ENCODE measurements at places on chromosomes 2 and 18.

GRCh38 chr2:12819103-12819475 is 102.4 kb downstream of the TRIB2 start:
- no peak for DNase-seq

GRCh38 chr18:30175621-30176225 is 866.8 kb downstream of the DSC3 start:
- no peak for DNase-seq

DNA sequence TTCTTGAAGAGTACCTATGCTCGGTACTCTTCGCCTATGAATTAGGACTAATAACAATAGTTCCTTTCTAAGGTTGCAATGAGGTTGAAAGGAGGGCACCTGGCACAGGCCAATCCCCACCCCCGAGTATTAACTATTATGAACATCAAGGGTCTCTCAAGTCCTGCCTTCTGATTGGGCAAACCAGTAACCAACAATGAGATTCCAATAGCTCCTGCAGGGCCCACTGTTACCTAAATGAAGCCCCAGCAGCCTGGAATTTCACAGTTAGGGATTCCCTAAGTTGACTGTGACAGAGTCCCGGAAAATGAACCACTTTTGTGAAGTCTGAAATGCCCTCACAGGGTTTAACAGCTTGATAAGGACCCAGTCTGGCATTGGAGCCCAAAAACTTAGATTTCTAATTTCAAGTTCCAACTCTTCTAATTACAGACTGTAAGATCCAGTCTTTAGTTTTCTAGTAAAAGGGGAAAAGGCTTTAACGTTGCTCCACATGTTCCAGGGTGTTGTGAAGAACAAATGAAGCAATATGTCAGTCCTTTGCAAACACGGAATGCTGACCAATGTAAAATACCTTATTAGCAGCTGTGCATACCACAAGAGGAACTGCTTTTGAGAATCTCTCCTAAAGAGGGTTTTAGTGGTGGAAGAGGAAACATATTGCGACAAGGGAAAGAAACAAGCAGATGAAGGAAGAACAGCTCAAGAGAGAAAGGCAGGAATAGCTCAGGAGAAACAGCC is 277.7 kb upstream of the MAP2 start:
- no peak for DNase-seq

DNA sequence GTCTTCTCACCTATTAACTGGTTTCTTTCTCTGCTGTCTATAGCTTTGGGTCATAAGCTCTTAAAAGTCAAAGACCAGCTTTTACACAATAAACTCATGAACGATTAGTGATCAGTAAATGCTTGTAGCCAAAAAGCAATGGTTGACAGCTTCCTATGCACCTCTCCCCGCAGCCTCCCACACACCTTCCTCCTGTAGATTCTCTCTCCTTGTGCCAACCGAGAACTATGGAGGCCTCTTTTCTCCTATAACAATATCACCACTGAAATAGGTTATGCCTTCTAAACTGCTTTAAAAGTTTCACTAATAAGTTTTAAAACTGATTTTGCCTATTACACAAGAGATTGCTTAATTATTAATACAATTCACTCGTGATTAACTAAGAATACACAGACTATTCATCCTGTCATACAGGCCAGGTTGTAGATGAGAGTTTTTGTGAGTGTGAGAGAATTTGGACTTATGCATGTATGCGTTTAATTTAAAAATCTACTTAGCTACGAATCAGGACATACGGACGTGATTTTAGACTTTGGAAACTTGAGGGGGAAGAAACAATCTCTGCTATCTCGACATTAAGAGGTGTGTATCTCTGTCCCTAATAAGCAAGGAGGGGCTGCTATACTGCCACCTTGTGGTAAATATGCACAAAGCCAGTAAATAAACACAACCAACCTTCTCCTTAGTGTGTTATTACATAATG is 229.1 kb upstream of the RBBP8 start:
- peak; percentile 70 for DNase-seq

DNA sequence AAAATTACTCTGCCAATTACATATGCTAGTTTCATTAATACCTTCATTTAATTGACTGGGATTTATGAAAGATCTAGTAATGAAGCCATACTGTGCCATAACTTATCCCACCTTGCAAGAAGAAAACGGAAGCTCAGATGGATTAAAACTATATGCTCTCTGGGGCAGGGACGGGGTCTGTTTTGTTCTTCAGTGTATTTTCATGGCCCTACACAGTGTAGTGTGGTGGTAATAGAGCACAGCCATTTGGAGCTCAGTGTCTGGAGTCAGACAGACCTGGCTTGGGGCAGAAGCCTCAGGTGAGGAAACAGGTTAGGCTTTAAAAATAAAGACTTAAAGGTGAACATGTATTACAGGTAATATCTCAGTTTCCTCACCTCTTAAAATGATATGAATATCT is 62.3 kb downstream of the FIGN start:
- no peak for DNase-seq

DNA sequence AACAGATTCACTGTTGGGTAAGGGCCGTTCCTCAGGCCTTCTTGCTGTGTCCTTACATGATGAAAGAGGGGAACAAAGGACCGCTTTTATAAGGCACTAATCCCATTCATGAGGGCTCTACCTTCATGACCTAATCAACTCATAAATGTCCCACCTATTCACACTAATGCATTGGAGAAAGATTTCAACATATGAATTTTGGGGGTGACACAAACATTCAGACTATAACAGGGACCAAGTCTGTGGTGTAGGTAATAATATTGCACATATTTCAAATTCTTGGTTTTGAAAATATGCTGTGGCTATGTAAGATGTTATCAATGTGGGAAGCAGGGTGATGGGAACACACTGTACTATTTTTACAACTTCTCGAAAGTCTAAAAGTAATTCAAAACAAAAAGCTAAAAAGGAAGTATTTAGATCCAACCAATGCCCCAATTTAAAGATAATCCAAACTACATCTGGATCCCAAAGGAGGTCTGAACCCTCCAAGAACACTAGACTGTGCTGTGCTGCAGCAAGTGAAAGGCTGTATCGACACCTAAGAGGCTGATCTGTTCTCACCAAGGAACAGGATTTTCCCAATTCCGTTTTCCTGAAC is 82.4 kb upstream of the TGIF1 start:
- DNase-seq, result no peak

DNA sequence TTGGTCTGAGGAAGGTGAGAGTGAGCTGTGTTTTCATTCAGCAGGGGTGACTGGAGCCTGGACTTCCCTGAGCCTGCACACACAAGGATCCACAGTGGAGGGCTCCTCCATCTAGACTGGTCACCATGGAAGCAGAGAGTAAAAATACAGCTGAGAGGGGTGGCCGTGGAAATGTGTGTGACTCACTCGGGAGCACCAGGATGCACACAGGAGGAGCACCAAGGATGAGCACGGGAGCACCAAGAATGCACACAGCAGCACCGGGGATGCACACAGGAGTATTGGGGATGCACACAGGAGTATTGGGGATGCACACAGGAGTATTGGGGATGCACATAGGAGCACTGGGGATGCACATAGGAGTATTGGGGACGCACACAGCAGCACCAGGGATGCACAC is 365.2 kb upstream of the MYT1L start:
- DNase-seq, result no peak

DNA sequence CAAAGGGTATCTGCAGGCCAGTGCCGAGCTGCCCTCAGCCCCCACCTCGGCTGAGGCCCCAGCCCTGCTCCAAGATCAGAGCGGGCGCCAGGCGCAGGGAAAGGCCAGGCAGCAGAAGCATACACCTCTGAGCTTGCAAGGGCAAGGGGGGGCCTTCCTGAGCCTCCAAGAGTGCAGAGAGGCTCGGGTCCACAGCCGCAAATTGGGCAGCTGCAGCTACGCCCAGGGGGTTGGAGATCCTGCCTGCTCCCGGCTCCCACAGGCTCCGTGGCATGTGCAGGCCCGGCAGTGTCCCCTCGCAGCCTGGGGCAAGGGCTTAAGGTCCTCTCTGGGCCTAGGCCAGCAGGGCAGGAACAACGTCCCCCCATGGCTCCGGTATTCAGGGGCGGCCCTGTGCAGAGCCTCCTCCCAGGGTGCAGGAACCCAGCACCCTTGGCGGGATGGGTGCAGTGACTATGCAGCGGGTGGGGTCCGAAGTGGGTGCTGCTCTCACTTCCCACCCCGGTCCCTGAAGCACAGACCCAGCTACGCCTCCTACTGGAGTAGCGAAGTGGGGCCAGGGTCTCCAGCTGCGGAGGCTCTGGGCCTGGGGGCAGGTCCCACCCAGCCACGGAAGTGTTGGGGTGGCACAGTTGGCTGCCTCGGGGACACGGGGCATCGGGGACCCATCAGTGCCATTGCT is 120.2 kb upstream of the TMEFF2 start:
- no peak for DNase-seq

DNA sequence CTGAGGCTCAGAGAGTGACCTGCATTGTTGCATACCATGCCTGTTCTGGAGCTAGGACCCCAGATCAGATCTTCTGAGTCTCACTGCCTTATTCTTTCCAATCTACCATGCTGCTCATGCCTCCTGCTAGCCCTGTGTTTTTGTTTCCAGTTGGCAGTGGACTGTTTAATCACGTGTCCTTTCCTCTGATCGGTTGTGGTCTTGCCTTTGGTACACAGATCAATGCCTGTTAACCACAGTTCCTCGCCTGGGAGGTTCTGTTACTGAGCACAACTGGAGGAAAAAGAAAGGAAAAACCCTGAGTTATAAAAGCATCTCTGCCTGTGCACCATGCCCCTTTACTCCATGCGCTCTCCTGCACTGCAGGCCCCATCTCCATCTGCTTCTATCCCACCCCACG is 329.1 kb downstream of the SETBP1 start:
- no peak for DNase-seq

- no peak for DNase-seq
Observed at GRCh38 chr2:181371195-181371594, 86.0 kb upstream of the ITGA4 start.

DNA sequence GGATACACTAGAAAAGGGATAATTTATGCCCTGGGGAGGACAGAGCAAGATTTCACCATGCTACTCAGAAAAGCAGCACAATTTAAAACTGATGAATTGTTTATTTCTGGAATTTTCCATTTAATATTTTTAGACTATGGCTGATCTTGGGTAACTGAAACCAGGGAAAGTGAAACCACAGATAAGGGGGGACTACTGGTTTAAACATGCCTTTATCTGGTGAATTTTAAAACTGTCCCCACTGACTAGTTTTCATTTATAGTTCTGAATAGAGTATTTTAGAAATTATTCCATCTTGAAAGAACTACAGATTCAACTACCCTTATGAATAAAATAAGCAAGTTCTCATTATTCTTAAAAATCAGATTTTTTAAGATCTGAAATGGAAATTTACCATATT is 15.0 kb downstream of the NFU1 start:
- no peak for DNase-seq

- DNase-seq, result no peak
Observed at GRCh38 chr2:25912851-25913695, 34.8 kb upstream of the ASXL2 start.

DNA sequence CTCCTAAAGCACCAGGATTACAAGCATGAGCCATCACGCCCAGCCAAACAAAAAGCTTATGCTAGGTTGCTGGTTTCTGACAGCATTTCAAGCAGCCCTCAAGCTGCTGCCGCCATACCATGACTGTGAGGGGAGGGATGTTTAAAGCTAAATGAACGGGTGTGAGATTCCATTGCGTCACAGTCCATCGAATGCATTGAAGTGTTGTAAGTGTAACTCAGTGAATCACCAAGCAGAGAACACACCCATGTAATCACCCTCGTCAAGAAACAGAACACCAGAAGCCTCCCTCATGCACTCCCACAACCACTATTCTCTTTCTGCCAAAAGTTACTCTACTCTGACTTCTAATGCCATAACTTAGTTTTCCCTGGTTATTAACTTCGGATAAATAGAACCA is 32.8 kb upstream of the MC5R start:
- DNase-seq, result no peak

DNA sequence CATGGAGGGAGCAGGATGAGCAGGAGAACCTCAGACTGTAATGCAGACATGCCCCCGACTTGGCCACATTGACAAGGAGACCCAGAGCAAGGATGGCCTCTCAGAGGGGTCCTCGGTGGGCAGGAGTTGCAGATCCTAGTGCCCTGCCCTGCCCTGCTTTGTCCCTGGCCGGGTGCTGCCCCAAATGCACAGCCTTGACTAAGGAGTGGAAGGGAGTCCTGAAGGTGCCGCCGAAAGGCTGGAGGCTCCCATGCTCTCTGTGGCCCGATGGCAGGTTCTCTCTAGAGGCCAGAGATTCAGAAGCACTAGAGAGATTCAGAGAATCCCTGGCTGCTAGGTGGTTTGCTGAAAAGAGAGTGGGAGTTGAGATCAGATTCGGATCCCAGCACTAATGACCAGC is 64.4 kb downstream of the MARCO start:
- DNase-seq, result no peak

DNA sequence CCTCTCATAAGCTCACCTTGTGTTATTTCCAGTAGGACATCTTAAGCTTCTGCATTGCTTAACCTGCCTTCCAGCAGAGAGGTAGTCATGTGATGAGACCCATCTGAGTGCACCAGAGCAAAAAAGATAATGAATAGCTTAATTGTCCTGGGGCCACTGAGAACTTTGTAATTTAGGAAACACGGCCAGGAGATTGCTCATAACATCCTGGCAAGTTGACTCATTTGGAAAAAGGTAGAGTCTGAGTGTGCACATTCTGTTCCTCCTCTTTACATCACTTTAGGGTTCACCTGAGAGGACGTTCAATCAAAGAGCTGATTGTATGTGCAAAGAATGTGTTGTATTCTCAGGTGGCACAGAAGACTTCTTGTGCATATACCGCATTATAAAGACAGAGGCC is 830.2 kb upstream of the SOX11 start:
- no peak for DNase-seq

DNA sequence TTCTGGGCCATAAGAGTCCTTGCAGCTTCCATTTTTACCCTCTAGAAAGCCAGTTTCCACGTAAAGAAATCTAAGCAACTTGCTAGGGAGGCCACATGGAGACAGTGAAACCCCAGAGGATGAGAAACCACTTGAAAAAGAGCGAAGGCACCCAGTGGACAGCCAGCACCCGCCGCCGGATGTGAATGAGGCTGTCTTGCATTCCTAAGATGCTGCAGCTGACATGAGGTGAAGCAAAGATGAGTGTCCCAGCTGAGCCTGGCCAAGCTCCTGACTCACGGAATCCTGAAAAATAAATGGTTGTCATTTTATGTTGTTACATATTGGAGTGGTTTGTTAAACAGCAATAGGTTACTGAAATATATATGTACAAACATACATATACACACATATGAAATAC is 65.9 kb upstream of the STPG4 start:
- no peak for DNase-seq

GRCh38 chr2:85976106-85976920 is 87.5 kb upstream of the ST3GAL5 start:
- no peak for DNase-seq

Data from GM13977 (cell line).